Retina (tissue), 1 donor: ENCODE measurements at places on chromosomes 11 and 22.

GRCh38 chr11:68120273-68121066, 718 bp downstream of the CHKA start:
- DNase-seq, result peak; percentile 63

DNA sequence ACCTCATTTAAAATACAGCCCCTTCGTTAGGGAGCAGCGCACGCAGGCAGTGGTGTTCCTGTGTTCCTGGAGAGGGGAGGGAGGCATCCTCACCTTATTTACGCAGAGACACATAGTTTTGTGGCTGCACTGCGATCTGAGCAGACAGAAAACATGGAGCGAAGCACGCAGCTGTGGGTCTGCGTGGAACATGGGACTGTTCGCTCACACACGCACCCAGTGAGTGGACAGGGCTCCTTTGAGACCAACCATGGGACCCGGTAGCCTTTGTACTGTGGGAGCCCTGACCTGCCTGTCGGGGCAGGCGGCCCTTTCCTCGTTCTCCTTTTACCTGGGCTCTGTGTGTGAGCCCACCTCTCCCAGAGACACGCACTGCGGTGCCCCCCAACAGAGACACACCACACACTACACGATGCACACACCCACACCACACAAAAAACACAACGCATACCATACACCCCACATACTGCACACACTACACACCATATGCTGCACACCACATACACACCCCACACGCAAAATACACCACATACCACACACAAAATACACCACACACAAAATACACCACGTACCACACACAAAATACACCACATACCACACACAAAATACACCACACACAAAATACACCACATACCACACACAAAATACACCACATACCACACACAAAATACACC, 1245.7 kb downstream of the BRD1 start:
- DNase-seq, result peak; percentile 59

DNA sequence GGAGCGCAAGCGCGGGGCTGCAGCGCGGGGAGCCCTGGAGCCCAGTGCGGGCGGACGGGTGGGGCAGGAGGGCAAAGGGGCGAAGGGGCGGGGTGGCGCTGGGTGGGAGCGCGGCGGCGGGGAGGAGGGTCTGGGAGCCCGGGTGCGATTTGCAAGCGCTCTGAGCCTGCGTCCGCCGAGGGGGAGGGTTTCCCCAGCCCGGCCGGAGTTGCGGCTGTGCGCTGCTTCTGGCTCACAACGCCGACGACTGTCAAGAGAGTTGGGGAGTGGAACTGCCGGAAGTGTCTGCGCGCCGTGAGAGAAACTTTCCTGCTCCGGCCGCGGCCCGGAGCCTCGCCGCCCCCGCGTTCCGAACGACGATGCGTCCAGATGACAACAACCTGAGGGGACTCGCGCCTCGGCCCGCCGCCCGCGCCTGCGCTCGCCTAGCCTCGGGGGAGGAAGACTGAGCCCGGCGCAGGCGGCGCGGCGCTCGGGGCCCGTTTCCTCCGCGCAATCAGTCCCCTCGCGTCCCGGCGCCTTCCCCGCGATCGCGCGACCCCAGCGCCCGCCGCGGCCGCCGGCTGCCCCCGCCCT, at the start of gene ARHGAP42:
ARHGAP42 (plus strand) TSS at position 235 of the 576 bp plus-strand sequence. CDS start 391 bp downstream, outside the sequence.
- peak; percentile 79 for DNase-seq

GRCh38 chr11:65497141-65498041, 1.5 kb upstream of the MALAT1 start:
- peak; percentile 99 for DNase-seq

GRCh38 chr11:73221451-73221850, 3.4 kb downstream of the P2RY2 start:
- no peak for DNase-seq

GRCh38 chr11:44310463-44311272, 729 bp upstream of the ALX4 start:
- peak; percentile 72 for DNase-seq

DNA sequence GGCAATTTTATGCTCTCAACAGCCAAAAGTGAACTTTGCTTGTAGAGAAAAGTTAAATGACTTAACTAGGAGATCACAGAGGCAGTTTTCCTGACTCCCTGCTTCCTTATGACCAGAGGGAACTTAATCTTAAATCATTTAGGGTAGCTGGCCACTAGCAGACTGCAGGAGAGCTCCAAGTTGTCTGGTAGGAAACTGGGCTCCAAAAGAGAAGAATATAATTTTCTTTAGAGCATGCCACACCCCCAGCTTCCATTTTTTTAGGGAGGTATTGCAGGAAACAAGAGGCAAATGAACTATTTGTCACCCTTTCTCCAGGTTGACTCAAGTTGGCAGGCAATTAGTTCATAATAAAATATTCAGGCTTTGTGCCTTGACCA, 2.6 kb downstream of the METTL15 start:
- DNase-seq, result no peak

DNA sequence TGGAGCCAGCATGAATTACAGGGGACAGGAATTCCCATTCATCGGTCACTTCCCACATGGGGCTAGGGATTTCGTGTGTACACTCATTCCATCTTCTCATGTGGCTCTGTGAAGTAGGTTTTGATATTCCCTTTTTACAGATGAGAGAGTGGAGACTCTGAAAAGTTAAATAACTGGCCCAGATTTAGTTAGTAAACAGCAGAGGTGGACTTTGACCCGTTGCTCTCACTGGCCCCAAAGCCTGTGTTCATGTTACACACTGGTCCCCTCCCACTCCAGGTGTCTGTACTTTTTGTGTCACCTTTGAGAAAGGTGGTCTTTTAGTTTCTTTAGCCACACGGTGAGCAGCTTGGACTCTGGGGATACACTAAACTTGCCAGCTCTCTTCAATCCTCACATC, 108.5 kb downstream of the MICAL2 start:
- DNase-seq, result no peak

GRCh38 chr11:129917231-129917630, 21.9 kb upstream of the NFRKB start:
- DNase-seq, result no peak

- no peak for DNase-seq
These were observed 23.0 kb upstream of the ME3 start for GRCh38 chr11:86695373-86695772.

DNA sequence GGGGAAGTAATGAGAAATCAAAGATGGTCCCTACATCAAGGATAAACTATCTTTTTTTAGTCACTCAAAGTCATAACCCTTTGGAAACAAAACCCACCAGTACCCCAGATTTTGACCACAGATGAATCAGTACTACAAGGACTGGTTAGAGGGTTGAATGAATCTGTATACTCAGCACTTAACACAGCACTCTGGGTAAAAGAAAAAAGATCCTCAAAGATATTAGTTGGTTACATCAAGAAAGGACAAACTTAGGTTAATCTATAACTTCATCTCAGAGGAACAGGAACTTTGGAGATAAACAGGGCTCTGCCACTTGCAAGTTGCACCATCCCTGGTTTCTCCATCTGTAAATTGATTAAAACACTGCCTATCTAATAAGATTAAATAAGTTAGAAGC, 18.8 kb downstream of the SC5D start:
- DNase-seq, result no peak

- DNase-seq, result peak; percentile 86
These were observed 53.2 kb downstream of the GRIK4 start for GRCh38 chr11:120564573-120565311.

DNA sequence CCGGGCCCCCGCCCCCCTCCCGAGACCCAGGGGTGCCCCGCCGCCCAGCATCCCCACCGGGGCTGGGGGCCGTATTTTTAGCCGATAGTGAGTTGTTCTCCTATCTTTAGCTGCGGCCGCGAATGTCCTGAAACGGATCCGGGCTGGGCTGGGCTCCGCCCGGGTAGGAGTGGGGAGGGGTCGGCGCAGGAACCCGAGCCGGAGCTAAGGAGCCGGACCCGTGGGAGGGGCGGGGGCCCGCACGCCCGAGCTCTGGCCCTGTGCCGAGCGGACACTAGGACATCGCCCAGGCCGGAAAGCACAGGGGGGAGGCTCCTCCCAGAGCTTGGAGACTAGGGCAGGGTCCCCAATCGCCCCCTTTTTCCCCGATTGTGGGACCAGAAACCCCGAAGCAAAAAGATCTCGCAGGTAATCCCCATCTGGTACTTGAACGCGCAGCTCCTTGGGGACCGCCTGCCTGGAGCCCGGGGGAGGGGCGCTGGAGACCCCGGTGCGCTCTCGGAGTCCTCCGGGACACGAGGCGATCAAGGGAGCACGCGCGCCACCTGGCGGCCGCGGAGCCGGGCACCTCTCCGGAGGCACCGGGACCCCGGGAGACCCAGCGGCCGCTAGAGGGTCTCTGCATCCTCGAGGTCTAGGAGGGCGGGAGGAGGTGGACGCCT, 669 bp downstream of the CDC42EP2 start:
- peak; percentile 97 for DNase-seq

DNA sequence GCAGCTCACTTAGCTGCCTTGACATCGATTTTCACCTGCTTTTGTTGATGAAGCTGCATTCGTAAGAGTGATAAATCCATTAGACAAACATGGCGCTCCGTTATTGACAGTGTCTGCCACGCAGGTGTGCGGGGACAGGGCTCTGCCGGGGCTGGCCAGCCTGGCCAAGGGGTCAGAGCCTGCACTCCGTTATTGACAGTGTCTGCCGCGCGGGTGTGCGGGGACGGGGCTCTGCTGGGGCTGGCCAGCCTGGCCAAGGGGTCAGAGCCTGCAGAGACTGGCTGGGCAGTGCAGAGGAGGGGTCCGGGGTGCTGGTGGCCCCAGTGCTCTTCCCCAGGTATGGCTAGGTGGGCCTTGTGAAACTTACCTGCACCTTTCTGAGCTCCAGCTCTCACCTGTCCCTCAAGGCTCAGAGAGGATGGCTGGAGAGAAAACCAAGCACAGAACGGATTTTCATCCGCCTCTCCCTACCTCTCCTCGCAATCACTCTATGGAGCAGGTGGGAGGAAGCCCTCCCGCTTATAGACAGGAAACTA, 101.6 kb upstream of the B3GAT1 start:
- no peak for DNase-seq

GRCh38 chr11:102781676-102782075, 1.2 kb upstream of the MMP10 start:
- no peak for DNase-seq

GRCh38 chr22:34111210-34111824, 191.0 kb upstream of the LARGE1 start:
- peak; percentile 58 for DNase-seq

- no peak for DNase-seq
These were observed 35.7 kb downstream of the SERPIND1 start for GRCh38 chr22:20809538-20810185.

- DNase-seq, result no peak
These were observed 2.1 kb upstream of the TMPRSS4 start for GRCh38 chr11:118074785-118075184.

GRCh38 chr11:64055077-64055476, 19.3 kb downstream of the FLRT1 start:
- DNase-seq, result no peak
